T-helper 1 cell (primary cell): ENCODE measurements at places on chromosomes 6 and 20.

- no peak for DNase-seq
These were observed 54.8 kb upstream of the MBOAT1 start for GRCh38 chr6:20266851-20267608.

- DNase-seq, result no peak
These were observed 38.0 kb downstream of the ELOVL2 start for GRCh38 chr6:11006061-11006460.

DNA sequence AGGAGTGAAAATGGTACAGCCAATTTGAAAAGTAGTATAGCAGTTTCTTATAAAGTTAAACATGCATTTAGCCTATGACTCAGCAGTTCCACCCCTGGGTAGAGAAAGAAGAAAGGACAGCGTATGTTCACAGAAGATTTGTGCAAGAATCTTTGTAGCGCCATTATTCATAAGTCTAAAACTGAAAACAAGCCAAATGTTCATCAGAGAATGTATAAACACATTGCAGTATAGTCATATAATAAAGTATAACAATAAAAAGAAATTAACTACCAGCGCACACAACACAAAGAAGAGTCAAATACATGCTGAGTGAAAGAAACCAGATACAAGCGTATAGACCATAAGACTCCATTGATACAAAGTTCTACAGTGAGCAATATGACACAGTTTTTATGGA lies 294.0 kb downstream of the SAMD5 start:
- DNase-seq, result no peak

GRCh38 chr6:119978274-119978889 lies 628.8 kb upstream of the MAN1A1 start:
- DNase-seq, result no peak

DNA sequence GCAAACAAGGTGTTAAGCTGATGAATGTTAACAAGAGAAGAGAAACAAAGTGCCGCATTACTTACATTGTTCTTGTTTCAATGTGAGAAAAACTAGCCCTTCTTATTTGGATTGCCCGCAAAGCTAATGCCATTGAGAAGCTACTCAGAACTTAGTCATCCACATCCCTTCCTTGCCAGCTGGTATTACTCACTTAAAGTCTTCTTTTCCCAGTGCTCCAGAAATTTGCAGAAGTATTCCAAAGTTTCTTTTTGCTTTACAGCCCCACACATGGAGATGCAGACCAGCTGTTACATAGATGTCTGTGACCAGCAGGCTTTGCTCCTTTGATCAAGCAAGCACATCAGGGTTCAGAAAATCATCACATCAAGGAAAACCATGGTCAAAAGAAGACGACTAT lies 529.0 kb downstream of the TBC1D32 start:
- DNase-seq, result no peak

DNA sequence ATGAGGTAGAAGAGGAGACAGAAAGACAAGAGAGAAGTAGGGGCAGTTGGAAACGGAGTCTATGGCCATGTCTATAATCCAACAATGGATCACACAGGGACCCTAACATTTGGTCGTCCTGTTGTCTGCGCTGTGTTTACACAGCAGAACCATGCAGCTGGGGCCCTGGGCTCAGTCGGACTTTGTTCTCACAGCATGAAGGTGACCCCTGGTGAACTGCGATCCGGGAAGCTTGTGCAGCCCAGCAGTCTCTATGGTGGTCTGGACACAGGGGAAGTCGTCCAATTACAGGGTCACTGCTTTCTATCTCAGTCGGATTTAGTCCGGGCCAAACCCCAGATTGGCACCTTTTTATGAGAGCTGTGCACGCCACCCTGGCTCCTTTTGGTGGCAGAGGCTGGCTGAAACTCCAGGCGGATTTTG lies 153.6 kb downstream of the FOXA2 start:
- no peak for DNase-seq

DNA sequence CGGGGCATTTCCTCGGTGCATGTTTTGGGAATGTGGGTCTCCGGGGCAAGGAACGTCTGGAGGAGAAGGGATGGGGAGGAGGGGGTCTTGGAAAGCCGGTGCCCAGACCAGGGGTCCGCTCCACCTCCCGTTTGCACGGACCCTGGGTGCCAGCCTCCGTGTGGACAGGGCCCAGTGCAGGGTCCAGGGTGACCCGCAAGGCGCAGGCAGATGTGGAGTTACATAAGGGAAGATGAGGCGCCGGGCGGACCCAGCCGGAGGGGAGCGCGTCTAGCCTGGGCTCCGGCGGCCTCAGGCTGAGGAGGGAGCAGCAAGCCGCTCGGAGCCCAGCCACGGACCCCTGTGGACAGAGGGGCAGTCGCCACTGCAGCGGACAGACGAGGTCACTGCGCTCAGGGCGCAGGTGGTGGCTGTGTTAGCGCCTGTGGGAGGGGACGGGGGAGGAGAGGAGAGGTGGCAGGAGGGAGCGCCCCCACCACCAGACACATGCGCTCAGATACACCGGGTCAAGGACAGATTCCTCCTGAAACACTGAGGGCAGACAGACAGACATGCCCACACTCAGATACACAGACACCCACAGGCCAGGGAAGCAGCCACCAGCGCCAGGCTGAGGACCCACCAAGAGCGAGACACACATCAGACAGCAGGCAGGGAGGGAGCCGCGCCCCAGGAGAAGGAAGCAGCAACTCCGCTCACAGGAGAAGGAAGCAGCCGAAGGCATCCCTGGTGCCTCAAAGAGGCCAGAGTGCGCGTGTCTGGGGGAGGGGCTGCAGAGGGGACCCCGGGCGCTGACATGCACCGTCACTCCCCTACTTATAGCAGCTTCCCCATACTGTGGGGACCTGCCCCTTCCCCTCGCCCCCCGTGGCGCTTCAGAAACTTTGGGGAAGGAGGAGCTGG lies 839 bp upstream of the HRH3 start:
- no peak for DNase-seq

DNA sequence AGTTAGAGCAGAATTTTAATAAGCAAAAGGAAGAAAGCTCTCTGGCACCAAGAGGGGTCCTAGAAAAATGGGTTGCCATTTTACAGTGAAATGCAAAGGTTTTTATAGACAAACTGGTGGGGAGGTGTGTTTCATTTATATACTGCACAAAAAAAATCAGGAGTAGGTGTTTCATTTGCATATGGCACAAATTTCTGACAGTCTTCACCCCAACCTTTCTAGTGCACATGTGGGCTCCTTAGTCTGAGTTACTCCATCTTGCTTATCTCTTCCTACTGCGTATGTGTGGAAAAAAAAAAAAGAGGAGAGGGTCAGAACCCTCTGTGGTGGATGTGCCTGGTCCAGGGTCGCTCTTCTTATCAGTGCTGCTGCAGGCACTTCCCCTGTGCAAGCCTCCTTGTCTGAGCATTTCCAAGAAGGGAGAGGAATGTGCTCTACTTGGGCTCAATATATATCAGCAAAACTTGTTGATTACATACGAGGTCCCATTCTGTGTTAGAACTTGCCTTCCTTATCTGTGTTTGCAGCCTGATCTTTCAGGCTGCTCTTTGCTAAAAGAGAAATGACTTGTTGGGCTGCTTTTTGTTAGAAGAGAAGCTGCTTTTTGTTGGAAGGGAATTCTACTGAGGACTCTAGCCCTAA lies 59.0 kb upstream of the MRAP2 start:
- DNase-seq, result no peak

GRCh38 chr6:2387445-2387844 lies 142.0 kb upstream of the GMDS start:
- DNase-seq, result no peak

DNA sequence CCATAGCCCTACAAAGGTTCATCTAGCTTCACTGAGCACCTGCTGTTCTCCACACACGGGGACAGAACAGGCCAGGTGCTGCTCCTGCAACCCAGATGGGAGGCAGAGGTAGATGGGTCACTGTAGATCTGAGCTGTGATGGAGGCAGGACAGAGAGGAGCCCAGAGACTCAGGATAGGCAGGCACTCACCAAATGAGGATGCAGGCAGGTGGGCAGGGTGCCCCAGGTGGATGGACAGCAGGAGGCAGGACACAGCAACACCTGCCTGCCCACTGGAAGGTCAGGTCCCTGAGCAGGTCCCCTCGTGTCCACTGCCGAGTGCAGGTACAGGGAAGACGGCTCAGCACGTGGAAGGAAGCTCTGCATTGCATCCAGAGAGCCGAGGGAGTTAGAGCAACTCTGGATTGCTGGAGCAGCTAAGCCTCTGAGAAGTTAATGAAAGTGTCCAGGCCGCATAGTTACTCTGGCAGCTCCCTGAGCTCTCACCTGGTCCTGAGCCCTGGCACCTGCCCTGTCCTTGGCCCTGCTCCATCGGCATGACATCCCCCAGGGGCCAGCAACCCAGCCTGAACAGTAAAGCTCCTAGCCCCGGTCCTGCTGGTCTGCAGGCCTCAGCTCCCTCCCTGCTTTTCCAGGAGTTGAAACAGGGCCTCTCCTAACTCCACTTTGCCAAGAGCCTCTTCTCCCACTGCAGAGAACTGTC lies 4.9 kb upstream of the YTHDF1 start:
- DNase-seq, result no peak

- no peak for DNase-seq
These were observed 4.6 kb downstream of the KCNK5 start for GRCh38 chr6:39224523-39225182.

GRCh38 chr20:17822540-17823408 lies 123.0 kb downstream of the BANF2 start:
- DNase-seq, result no peak

DNA sequence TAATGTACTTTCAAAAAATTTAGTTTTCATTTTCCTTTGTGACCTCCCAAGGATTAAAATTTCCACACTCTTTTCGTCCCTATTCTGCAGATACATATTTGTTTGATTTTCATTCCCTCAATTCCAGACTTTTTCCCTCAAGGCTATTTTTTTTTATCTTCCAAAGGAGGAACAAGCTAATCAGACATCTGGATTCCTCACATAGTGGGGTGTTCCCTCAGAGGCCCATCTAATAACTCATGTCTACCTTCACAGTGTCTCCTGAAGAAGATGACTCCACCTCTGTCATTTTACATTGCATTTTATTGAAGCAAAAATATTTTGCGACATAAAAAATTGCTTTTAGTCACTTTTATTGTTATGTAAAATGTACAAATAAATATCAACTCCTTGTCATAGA lies 122.2 kb downstream of the RFPL4B start:
- DNase-seq, result no peak
